GF-D8 (cell line): ENCODE measurements at places on chromosomes 2 and 18.
A peak's percentile ranks its signal among the peaks of the same experiment; 100 is the strongest.

DNA sequence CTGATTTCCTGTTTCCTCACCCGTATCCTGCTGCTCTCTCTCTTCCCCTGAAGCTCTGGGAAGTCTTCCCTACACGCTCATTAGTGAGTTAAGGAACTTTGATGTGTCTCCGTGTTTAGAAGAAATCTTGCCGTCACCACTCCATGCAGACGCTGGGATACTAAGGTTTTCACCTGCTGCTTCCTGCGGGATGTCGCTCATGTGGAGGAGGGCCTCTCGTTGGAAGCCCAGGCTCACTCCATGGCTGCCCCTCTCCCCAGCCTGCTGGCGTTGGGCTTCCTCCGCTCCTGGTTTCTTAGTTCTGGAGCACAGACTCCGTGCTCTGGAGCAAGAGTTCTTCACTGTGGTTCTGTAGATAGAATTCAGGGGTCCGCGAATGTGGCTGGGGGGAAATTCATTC lies 326.3 kb downstream of the GBX2 start:
- DNase-seq = no peak

DNA sequence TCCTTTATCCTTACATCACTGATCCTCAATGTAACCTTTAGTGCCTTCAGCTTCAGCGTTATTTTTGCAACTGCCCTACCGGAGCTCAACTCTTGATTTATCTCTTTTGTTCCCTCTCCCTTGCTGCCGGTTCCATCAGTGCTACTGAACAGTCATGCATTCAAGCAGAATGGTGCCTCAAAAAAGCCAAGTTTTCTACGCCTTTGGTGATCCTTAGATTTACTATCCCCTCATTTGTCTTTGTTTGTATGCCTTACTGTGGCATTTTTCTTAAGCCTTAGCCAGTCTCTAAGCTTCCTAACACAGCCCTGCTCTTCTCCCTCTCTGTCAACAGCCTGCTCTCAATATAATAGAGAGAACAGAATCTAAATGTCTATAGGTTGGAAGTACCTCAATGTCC lies 847.7 kb downstream of the CPS1 start:
- DNase-seq = no peak

DNA sequence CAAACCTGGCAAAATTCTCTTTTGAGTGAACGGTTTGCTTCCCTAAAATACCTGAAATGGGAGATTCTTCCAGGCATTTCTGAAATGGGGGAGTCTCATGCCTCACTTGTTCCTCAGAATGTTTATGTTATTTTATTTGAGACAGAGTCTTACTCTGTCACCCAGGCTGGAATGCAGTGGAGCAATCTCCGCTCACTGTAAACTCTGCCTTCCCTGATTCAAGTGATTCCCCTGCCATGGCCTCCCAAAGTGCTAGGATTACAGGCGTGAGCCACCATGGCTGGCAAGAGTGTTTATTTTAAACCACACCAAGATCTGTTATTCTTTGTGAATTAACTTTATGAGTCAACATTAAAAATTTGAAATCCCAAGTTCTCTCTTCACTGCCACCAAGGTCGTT lies 6.4 kb upstream of the FHL2 start:
- DNase-seq = no peak

- DNase-seq = no peak
Measured at GRCh38 chr2:163572850-163573249, 163.0 kb downstream of the FIGN start.

- no peak for DNase-seq
Measured at GRCh38 chr2:23286758-23287704, 97.9 kb upstream of the KLHL29 start.

- DNase-seq = no peak
Measured at GRCh38 chr2:184504252-184504651, 94.1 kb upstream of the ZNF804A start.

DNA sequence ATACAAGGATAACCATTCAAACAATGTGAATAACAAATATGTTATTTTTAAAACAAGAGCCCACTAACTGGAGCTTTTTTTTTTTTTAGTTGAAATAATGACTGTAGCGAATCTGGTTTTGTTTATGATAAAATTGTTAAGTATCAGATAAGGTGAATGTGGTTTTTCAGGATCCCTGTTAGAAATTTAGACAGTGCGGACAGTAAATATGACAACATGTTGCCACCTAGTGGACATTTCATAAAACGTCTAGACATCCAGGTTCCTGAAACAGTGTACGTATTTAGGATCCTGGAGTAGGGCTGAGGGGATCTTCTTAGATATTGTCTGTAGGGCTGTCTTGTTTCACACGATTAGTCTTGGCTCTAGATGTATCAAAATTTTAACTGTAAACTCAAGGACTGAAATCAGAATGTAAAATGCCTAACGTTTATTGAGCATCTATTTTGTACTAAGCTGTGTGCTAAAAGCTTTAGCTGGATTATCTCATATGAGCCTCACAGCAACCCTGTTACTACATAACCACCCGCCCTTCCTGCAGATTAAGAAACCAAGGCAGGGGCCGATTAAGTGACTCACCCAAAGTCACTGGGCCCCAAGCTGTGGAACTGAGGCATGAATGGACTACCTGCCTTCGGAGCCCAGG lies 23.9 kb upstream of the CCDC68 start:
- DNase-seq = peak; percentile 36

- no peak for DNase-seq
Measured at GRCh38 chr2:45291296-45291701, 282.0 kb upstream of the SIX2 start.

DNA sequence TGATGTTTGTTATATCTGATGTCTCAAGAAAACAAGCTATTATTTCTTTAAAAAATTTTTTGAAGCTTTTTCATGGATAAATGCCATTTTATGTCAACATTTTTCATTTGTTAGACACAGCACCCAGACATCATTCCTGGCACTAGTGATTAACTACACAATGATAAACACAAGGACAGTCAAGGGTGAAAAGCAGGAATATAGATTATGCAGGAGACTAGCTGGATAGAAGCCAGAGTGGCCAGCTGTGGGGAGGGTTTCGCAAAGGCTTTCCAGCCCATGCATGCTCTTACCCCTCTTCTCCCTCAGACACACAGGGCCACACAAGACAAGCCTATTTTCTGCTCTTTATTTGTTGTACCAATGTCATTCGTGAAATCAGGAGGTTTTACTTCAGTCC lies 127.1 kb upstream of the TTC39C start:
- no peak for DNase-seq

DNA sequence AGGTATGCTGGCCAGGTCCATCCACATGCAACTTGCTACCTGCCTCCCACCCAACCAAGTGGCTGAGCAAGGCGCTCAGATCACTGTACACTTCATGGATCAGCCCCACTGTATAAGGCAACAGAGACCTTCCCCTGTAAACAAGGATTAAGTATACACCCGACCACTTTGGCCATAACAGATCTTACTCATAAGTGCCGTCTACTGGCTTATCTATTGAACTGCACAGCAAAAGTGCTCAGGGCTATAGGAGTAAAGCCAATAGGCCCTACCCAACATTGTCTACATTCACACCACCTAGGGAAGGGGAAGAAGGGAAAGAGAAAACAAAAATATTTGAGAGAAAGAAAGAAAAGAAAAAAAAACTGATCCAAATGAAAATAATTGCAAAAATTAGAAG lies 663.9 kb upstream of the LRRTM1 start:
- no peak for DNase-seq

- no peak for DNase-seq
Measured at GRCh38 chr2:107248932-107249331, 363.0 kb upstream of the ST6GAL2 start.

- DNase-seq = no peak
Measured at GRCh38 chr2:169010633-169011460, 20.3 kb downstream of the ABCB11 start.

DNA sequence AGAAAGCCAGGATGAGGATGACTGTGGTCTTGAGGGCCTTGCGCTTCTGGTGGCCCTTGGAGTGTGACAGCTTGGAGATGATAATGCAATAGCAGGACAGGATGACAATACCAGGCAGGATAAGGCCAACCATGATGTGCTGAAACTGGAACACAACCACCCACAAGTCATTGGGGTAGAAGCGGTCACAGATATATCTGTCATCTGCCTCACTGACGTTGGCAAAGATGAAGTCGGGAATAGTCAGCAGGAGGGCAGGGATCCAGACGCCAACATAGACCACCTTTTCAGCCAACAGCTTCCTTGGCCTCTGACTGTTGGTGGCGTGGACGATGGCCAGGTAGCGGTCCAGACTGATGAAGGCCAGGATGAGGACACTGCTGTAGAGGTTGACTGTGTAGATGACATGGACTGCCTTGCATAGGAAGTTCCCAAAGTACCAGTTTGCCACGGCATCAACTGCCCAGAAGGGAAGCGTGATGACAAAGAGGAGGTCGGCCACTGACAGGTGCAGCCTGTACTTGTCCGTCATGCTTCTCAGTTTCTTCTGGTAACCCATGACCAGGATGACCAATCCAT lies 2.7 kb downstream of the CXCR4 start:
- no peak for DNase-seq

GRCh38 chr2:37707393-37707792 lies 36.0 kb upstream of the CDC42EP3 start:
- DNase-seq = no peak

- no peak for DNase-seq
Measured at GRCh38 chr2:86488561-86489250, 47.5 kb downstream of the KDM3A start.

GRCh38 chr2:86471637-86472036 lies 30.5 kb downstream of the KDM3A start:
- no peak for DNase-seq

DNA sequence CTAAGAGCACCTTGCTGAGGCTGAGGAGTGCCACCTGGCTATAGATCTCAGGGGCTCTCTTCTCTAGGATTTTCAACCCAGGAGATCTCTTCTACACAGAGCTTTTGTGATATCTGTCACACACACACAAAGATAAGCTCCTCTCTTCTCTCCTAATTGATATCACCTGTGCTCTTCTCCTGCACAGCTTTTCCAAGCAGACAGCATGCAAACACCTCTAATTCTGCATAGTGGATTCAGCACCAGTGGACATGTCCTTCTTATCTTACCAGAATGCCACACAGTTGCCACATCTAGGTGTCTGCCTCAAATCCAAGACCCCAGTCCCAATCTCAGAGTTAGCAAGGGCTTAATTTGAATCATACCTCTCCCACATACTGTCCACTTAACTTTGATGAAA lies 43.9 kb downstream of the LRATD1 start:
- no peak for DNase-seq

DNA sequence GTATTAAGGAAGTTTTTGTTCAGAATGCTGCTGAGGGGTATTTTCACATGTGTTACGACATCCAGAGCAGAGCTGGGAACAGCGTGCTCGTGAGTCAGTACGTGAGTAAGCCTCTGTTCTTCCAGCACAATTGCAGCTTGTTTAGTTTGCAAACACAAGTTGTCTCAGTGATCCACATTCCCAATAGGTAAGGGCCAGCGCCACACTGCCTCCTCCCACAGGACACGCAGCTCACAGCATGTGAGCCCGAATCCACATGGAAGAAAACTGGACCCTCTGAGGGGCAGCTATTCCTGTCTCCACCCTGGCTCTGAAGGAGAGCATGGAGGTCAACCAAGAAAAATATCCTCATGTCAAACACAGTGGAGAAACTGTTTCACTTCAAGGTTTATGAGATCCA lies 173.9 kb upstream of the PID1 start:
- DNase-seq = no peak

- DNase-seq = no peak
Measured at GRCh38 chr2:239934571-239935171, 90.5 kb downstream of the NDUFA10 start.

- no peak for DNase-seq
Measured at GRCh38 chr2:120206022-120206581, 17.1 kb downstream of the TMEM185B start.

DNA sequence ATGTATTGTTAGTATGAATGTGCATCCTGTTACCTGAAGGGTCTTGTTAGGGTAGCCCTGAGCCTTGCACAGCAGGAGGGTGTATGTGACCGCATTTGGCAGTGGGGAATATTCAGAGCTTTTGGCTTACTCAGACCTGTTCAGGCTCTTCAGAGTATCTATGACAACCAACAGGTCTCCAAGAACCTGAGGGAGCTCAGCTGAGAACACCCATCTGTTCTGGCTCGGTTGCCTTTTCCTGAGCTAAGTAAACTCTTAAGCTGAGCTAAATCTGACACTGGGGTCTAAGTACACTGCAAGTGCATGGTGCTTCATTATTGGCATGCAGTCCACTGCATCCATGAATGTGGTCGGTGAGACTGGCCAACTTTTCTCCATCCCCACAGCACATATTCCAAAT lies 92.4 kb upstream of the CHST9 start:
- DNase-seq = no peak

DNA sequence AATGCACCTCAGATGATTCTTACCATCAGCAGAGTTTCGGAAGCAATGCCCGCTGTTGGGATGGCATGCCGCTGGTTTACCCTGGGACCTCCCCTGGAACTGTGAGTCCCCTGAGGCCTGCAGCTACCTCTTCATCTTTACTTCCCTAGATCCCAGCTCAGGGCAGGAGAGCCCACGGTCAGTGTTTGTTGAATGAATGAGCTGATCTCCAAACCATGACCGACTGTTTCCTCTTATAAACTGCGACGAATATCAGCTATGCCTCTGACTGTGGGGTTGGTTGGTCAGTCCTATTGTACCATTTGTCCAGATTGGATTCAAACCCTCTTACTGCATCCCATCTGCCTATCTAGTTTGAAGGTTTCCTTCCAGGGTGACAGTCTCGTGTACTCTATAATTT lies 64.4 kb downstream of the DDX1 start:
- no peak for DNase-seq

DNA sequence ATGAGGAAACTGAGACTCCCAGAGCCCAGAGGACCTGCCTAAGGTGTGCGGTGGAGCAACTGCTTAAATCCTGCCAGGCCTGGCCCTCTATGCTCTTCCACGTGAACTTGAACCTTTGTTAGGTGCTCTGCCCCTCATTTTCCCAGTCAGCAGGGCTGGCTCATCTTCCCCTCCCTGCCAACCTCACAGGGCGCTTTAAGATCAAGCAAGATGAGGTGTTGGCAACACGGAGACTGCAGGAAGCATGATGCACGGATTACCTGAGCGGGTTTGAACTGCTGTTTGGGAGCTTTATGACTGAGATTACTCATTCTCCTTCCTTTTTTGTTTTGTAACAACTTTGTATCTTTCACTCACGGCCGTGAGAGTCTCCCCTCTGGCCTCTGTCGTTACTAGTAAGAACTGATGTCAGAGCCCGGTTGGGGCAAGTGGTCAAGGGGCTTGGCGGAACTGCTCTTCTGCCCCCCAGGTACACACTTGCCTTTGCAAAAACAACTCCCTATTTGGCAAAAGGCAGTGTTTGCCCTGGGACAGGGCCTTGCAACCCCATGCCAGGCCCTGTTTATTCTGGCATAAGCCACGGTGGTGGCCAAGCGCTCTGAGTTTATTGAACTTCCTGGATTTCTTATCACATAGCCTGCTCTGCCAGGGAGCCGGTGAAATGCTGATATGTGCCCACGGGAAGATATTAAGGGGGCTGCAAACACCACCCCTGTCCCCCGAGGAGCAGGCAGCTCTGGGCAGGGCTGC lies 127.8 kb downstream of the INHBB start:
- DNase-seq = no peak
